ENCODE measurements at places on chromosomes 11 and 22. TPM values are rescaled to one million over a fixed set of nuclear protein-coding genes. Genes with fewer than 3 reads are reported as not detected.

Gene MUC2
- polyA plus RNA-seq: not detected

DNA sequence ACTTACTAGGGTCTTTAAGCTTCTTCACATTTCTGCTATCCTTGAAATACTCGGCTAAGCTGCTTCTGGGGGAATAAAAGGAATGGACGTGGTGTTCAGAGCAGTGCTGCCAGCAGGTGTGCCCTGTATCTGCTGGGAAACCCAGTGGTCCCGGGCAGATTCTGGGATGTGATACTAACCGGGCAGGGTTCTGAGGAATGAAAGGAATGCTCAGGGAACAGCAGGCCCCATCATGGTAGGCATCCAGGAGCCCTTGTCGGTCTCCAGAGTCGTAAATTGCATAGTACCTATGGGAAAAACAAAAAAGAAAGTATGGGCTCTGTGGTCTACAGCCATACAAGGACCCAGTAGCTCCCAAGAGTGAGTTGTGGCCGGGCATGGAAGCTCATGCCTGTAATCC is 4.5 kb upstream of the TMEM223 start:
- no peak for DNase-seq

Gene MCHR1
- 0.11 TPM for polyA plus RNA-seq

DNA sequence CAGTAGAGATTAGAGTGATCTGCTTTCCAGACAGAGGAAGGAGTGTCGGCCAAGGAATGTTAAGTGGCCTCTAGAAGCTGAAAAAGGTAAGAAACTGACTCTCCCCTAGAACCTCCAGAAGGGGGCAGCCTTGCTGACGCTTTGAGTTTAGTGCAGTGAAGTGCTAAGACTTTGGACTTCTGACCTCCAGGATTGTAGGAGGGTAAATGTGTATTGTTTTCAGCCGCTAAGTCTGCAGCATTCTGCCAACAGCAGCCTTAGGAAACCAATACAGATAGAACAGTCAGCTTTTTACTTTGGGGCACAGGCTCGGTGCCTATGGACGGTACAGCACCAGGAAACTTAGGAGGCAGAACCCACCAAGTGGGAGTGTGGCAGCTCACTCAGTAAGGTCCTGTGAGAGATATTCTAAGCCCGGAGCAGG is 3.6 kb upstream of the TBC1D22A start:
- peak; percentile 60 for DNase-seq

GRCh38 chr11:68215087-68215445 is 2.0 kb upstream of the KMT5B start:
- no peak for DNase-seq

Gene RFPL1
- polyA plus RNA-seq: not detected

DNA sequence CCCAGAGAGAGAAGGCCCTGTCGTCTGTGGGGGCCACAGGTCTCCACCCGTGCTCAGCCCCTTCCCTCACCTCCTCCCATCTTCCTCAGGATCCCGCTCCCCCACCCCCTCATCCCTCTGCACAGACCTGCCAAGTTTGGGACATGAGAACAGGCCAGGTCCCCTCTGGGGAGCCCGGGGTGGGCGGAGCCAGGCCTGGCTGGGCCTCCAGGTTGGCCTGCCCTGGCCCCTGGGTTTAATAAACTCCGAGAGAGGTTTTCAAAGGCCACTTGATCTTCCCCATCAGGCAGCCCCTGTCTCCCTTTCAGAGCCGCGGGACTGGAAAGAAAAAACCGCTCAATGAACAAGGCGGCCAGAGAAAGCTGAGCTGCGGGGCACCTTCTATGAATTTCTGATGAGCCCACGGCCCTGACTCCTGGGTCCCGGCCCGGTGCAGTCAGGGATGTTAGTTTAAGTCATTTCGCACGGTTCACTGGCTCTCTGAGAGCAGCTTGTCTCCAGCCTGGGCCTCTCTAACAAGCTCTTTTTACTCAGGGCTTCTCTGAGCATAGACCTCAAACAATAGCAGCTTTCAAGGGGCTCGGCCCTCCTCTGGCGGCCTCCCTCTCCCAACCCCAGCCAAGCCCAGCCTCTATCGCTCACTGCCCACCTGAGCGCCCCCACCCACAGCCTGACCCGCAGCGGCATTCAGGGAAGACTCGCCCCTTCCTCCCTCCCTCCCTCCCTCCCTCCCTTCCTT is 64.8 kb downstream of the RPUSD4 start:
- no peak for DNase-seq

- no peak for DNase-seq
Measured at GRCh38 chr11:117781627-117782026, 15.4 kb downstream of the DSCAML1 start.

Gene VSIG10L2
- 0.09 TPM for polyA plus RNA-seq

Gene LBHD1
- 5.0 TPM for polyA plus RNA-seq

- DNase-seq: no peak
Measured at GRCh38 chr11:34219279-34219678, 113.8 kb downstream of the NAT10 start.

- DNase-seq: peak; percentile 33
Measured at GRCh38 chr22:41563051-41563711, 2.4 kb downstream of the CSDC2 start.

DNA sequence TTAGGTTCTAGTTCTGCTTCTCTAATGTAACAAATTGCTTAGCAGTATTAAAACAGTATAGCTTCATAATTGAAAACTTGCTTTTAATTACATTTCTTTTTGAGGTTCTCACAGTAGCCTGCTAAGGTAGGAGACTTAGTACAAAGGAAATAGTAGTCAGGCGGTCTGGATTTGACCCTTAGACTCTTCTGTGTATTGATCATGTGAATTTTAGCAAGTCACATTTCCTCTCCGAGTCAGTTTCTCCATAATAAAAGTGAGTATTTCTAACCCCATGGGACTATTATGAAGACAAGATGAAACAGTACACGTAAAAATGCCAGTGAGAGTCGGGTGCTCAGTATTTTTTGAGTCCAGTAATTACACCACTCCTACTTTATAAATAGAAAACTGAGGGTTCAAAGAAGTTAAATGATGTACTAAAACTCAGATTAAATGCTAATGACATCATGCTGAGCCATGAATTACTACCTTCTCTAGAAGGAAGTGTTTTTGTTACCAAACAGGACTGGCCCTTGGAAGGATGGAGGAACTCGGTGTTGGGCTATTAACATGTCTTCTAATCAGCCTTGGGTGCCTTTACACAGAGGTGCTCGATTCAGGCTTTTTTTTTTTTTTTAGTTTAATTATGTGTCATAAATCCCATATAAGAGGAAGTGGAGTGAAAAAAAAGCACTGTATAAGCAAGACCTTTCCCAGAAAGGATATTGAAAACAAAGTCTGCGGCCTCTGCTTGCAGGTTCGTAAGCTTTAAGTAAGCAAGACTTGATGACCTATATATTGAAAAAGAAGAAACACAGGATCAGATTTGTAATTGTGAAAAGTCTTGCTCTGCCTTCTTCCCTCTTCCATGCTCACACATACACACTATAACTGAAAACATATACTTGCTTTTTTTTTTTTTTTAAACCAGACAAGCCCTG is 109.0 kb downstream of the EMSY start:
- no peak for DNase-seq

DNA sequence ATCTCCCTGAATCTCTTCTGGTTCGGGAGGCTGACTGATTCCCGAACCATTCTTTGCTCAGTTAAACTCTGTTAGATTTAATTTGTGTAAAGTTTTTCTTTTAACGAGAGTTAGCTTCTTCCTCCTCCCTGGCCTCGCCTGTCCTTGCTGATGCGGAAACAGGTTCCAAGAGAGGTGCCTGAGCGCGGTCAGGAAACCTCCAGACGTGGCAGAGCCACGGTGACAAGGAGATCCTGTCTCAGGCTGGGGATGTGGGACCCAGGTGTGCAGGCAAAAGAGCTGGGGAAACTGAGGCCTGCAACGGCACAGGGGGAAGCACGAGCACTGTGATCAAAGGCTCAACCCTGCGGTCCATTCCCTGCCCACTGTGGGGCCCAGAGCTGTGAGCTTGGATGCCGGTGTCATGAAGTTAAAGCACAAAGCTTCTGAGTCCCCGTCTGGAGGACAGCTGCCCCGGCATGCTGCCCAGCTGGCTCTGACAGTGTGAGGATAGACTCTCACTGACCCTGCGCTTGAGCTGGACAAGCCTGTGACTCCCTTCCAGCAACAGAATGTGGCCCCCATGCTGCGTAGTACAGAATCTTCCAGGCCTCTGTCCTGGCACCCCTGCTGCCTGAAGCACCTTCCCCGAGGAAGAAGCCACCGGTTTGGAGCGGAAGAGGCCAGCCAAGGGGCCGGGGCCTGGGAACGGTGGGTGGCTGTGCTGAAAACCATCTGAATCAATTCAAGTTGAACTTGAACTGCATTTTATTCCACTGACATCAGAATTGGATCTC is 960.6 kb downstream of the BRD1 start:
- DNase-seq: no peak

GRCh38 chr11:76787271-76787670 is 4.1 kb downstream of the TSKU start:
- no peak for DNase-seq

DNA sequence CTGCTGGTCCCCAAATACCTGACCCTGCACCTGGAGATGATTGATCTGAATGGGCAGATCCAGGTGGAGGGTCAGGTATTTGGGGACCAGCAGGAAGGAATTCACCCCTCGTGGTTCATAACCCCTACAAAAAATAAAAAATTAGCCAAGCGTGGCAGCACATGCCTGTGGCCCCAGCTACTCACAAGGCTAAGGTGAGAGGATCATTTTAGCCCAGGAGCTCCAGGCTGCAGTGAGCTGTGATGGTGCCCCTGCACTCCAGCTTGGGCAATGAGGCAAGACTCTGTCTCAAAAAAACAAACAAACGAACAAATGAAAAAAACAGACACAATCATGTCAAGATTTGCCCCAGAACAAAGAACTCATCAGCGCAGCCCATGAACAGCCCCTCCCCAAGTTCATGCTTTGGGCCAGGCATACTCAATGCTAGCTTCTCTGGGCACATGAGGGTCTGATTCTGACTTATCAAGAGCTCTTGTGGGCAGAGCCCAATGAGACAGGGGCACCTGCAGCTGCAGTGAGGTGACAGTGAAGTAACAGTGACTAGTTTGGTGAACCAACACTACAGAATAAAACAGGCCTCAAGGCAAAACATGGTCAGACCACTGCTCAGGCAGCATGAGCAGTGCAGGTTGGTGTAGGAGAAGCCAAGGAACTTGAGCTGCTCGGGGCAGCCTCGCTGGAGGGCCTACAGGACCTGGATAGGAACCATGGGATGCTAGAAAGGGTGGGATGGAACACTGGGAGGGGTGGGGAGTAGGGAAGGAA is 10.2 kb upstream of the FCHSD2 start:
- DNase-seq: no peak

DNA sequence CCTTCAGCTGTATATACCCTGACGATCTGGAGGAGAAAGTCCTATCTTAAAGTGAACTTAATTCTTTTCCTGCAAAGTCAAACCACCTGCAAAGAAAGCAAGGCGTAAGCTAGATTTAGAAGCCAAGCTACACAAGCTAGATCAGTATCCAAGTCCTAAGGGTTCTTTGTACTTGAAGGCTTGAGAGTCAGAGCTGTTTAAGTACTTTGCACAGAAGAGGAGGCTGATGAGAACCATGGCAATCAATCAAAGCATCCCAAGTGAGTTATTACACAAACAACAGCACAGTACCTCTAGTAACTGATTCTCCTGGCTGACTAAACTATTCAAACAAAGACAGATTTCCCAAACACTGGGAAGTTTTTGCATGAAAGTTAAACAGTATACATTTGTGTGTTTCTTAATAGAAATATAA is 1.9 kb downstream of the CDON start:
- no peak for DNase-seq

GRCh38 chr22:27391092-27391770 is 410.3 kb downstream of the MN1 start:
- no peak for DNase-seq

DNA sequence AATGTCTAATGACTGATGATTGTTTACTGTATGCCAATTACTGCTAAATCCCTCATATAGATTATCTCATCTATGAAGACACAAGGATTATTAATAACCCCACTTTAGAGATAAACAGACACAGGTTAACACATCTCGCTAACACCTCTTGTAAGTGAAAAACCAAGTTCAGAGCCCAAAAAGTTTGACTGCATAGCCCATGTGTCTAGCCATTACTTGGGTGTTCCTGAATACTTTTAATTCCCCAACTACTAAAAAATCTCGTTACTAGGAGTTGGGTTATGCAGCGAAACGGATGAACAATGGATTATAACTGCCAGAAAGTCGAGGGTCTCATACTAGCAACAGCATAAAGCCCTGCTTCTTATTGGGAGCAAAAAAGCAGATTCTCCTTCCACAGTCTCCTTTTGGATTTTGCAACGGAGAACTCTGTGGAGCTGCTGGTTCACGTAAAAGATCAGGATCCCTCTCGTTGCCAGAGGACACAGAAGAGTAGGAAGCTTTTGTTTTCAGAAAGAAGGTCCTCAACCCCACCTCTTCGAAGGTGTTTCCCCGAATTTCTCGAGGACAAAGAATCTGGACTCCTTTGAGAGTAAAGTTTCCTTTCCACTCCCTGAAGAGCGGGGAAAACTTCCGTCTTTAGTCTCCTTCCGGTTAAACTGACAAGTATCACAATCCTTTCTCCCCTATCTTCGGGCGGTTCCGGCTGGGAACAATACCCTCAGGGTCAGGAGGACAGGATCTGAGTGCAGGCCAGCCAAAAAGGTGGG is 979 bp downstream of the ZBED5 start:
- no peak for DNase-seq

Gene LUZP2
- polyA plus RNA-seq: 0.08 TPM

- no peak for DNase-seq
Measured at GRCh38 chr11:64801561-64802369, 1.2 kb downstream of the MAP4K2 start.

GRCh38 chr11:14411818-14412217 is 52.8 kb upstream of the RRAS2 start:
- DNase-seq: no peak

- DNase-seq: peak; percentile 33
Measured at GRCh38 chr11:118226296-118226695, 1.5 kb upstream of the JAML start.

- no peak for DNase-seq
Measured at GRCh38 chr11:8790968-8791367, 108.4 kb downstream of the RPL27A start.

- DNase-seq: no peak
Measured at GRCh38 chr11:15195454-15196200, 80.9 kb downstream of the INSC start.

Gene AQP11
- 0.13 TPM for polyA plus RNA-seq

GRCh38 chr11:33360642-33361041 is 103.5 kb downstream of the HIPK3 start:
- DNase-seq: no peak

- no peak for DNase-seq
Measured at GRCh38 chr22:29096736-29097669, 24.2 kb downstream of the KREMEN1 start.

- no peak for DNase-seq
Measured at GRCh38 chr11:72856551-72857345, 42.5 kb downstream of the ATG16L2 start.

Gene SLC25A45
- 0.17 TPM for polyA plus RNA-seq

GRCh38 chr22:32206774-32207758 is 2.2 kb upstream of the RFPL2 start:
- DNase-seq: peak; percentile 36

GRCh38 chr22:37630839-37631435 is 8.5 kb upstream of the SH3BP1 start:
- no peak for DNase-seq

- DNase-seq: no peak
Measured at GRCh38 chr11:61619471-61620226, 38.8 kb upstream of the SYT7 start.

- DNase-seq: no peak
Measured at GRCh38 chr11:32439501-32440210, 4.3 kb upstream of the WT1 start.

Gene ELF5
- polyA plus RNA-seq: not detected

Gene NDUFC2
- polyA plus RNA-seq: 316 TPM

- DNase-seq: no peak
Measured at GRCh38 chr11:30786256-30787110, 200.3 kb upstream of the MPPED2 start.

Gene OR52H1
- not detected for polyA plus RNA-seq

Gene OR51B4
- not detected for polyA plus RNA-seq

Gene LPXN
- polyA plus RNA-seq: 12.6 TPM
